ENCODE measurements at places on chromosomes 7 and 10.
A peak's percentile ranks its signal among the peaks of the same experiment; 100 is the strongest.

GRCh38 chr10:36759141-36759805 is 366.1 kb upstream of the ANKRD30A start:
- DNase-seq, result no peak

- no peak for DNase-seq
Measured at GRCh38 chr10:132132421-132132841, 54.3 kb upstream of the DPYSL4 start.

GRCh38 chr7:5001911-5002310 is 42.9 kb upstream of the MMD2 start:
- no peak for DNase-seq

- DNase-seq, result peak; percentile 63
Measured at GRCh38 chr7:47734287-47734948, 152.5 kb upstream of the TNS3 start.

GRCh38 chr7:131904760-131905327 is 348.4 kb upstream of the PODXL start:
- DNase-seq, result no peak

GRCh38 chr10:12699781-12700556 is 301.5 kb downstream of the CCDC3 start:
- no peak for DNase-seq

- no peak for DNase-seq
Measured at GRCh38 chr10:75406462-75407223, 5.1 kb upstream of the ZNF503 start.

GRCh38 chr10:122164815-122165483 is 106.1 kb upstream of the BTBD16 start:
- no peak for DNase-seq

GRCh38 chr10:8336629-8337331 is 282.3 kb downstream of the GATA3 start:
- DNase-seq, result no peak

- DNase-seq, result no peak
Measured at GRCh38 chr7:43735802-43736603, 6.7 kb upstream of the COA1 start.

DNA sequence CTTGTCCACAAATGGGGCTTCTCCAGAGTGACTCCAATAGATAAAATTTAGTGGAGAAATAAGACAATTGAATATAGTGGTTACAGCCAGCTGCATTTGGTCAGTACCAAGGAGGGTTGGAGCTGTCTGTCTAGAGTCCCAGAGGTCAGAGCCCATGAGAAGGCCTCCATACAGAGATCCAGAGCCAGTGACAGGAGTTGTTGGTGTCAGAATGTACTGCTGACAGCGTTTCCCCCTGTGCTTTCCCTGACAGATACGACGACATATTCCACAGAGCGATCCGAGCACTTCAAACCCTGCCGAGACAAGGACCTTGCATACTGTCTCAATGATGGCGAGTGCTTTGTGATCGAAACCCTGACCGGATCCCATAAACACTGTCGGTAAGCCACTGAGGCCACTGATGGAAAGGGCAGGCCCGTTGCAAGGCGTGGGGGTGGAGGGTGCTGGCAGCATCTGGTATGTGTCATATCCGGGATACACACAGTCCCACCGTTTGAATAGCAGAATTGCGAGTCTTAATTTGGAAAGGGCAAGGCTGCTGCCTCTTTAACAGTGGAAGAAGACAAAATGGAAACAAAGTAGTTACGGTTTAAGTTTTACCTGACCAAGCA is 483.6 kb downstream of the NRG3 start:
- DNase-seq, result no peak

DNA sequence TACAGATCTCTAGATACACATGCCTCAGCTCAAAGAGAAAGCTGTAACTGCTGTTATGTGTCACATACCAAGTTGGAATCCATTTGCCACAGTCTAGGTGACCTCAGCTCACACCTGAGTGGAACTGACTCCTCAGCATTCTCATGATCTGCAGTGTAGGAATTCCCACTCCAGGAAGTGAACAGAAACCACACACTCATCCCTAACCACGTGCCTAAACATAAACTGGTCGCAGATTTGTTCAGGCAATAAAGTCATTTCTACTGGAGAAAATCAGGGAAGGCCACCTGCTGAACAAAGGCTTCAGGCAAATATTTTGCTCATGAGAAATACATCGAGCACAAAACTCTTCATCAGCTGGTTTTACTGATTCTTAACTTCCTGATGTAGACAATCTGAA is 23.0 kb upstream of the ZMYND11 start:
- DNase-seq, result no peak

- no peak for DNase-seq
Measured at GRCh38 chr10:112168733-112169132, 14.8 kb downstream of the GPAM start.

DNA sequence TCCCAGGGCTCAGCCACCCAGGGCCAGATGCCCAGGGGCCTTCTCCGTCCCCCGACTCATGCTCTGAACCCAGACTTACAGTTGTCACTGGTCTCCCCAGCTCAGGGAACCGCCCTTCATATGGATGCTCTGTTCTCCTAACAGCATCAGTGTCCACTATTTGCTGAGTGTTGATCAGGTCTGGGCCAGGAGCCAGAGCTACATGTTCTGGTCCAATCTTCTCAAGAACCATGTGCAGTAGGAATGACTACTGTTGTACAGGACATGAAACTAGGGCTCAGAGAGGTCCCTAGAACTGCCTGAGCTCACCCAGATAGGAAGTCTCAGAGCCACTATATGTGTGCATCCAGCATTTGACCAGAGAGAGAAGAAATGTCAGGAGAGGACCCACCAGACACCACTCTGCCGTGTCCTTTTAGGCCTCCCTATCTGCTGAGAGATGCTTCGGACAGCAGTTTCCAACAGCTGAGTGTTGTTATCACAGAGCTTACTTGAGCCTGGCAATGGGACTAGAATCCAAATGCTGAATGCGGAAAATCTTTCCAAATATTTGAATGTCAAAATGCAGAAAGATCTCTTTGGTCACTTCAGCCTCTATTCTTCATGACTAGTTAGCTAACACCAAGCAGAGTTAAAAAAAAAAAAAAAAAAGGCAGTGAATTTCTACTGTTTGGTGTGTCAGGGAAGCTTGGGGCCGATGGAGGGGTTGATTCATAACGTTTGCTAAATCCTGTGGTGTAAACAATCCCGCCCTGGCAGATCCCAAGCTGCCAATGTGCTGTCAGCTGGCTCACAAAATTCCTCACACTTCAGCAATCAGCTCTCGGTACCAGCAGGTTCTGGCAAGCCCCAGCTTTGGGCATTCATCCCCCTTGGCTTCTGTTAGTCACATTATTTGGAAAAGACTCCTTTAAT is 246.1 kb downstream of the TNS3 start:
- DNase-seq, result no peak

GRCh38 chr7:21338728-21339164 is 89.1 kb upstream of the SP4 start:
- DNase-seq, result no peak

DNA sequence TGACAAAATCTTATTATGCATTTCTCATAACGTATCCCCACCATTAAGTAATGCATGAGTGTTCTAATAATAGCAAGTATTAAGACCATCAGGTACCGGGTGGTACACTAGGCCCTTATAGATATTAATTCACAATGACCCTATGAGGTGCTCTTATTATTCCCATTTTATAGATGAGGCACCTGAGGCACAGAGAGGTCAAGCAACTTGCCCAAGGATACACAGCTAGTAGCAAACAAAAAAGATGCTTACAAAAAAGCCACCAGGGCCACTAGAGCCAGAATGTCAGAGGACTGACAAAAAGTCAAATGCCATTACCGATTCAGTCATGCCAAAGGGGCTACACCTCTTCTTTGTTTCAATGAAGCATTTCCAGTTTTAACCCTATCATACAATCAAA is 5.9 kb downstream of the RSU1 start:
- DNase-seq, result no peak

DNA sequence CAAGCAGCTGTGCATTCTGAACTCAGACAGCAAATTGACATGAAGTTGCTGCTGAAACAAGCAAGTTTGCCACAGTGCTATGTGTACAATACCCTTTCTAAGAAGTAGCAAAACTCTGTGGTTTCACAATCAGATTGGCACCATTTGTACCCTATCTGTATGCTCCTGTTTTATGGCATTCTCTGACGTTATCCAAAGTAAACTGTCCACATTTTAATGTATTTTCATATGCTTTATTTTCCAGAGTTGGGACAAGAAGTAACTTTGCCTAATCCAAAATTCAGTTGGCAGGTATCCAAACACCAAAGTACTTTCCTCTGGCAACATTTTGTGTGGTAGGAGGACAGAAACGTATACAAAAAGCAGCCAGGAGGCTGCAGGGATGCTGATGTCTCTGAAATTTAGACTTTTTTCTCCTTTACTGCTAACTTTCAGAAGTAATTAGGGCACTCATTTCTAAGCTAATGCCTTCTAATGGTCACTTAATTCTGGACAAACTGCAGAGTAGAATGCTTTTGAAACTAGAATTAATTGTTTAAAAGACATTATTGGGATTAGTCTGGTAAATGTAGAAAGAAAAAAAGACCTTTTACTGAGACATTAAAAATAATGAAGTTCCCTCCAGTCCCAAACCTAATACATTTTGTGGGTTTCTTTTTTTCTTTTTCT is 414.7 kb upstream of the NRP1 start:
- DNase-seq, result no peak

GRCh38 chr7:155850001-155850436 is 37.8 kb upstream of the SHH start:
- DNase-seq, result no peak

- no peak for DNase-seq
Measured at GRCh38 chr10:5447056-5447455, 34.7 kb downstream of the NET1 start.

- no peak for DNase-seq
Measured at GRCh38 chr7:134916171-134916883, 70.0 kb upstream of the AGBL3 start.

DNA sequence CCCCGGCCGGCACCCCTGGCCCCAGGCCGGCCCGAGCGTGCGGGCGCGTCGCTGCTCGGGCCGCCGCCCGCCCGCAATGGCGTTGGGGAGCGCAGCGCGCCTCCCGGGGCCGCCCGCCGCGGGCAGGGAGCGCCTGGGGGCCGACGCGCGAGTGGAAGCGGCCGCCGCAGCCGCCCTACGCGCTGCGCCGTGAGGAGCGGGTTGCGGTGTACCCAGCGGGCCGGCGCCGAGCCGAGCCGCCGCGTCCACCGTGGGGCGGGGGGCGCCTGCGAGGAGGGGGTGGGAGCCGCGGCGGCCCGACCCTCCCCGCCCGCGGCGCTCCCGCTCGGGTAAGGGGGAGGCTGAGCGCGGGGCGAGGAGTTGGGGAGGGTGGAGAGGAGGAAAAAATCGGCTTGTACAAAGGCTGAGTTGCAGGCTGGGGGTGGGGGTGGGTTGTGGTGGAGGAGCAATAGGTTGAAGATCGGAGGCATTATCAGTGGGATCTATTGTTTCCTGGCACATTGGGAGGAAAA is 473 bp downstream of the PPP1R9A start:
- no peak for DNase-seq

- no peak for DNase-seq
Measured at GRCh38 chr10:100480002-100480401, 17.2 kb downstream of the WNT8B start.

DNA sequence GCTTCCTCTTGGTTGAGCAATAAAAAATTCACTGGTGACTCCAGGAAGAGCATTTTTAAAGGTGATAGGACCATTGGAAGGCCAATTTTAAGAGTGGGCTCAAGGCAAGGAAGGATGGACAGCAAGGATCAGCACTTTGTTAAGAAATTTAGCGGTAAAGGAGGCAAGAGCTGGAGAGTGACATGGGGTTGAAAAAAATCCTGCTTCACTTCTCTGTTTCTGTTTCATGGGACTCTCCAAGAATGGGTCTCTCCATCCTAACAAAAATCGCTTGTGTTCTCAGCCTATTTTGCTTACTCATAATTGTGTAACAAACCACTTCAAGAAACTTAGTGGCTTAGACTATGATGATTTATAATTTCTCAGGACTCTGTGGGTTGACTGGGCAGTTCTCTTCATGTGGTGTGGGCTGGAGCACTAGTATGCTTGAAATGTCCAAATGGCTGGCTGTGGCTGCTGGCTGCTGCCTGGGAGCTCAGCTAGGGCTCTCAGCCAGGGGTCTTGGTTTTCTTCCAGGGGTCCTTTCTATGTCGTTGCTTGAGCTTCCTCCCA is 59.8 kb upstream of the ZNRF2 start:
- DNase-seq, result no peak

- no peak for DNase-seq
Measured at GRCh38 chr7:147047696-147048095, 931.1 kb downstream of the CNTNAP2 start.

GRCh38 chr10:104267721-104268404 is 1.1 kb upstream of the GSTO2 start:
- DNase-seq, result peak; percentile 4

DNA sequence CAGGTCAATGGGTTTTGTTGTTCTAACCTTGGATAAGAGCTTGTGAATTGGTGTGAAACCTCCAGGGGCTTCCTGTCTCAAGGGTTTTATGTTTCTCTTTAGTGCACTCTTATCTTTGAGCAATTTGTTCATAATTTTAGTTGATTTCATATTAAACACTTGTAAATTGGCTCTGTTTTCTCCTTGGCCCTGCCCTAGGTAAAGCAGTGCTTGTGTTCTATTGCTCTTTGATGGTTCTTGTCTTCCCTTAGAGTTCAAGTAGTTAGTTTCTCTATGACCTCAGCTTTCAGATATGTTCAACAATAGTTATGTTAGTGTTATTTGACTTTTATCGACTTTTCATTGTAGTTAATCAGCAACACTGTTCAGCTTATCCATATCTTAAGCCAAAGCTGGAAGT is 566.4 kb upstream of the POT1 start:
- no peak for DNase-seq

DNA sequence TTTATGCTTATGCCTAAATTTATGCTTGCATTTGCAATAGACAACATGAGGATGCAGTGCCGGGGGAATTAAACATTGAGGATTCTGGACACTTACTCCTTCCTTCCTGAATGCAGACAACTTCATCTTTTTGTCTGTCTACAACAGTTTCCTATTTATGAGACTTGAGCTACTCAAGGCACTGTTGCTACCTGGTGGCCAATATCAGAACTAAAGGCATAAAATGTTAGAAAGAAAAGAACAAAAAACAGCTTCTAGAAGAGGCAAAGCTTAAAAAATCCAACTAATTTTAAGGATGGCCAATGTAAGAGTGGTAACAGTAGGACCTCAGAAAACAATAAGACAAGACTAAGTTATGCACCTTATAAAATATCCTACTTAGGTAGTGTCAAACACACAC is 144.5 kb upstream of the PTN start:
- no peak for DNase-seq

DNA sequence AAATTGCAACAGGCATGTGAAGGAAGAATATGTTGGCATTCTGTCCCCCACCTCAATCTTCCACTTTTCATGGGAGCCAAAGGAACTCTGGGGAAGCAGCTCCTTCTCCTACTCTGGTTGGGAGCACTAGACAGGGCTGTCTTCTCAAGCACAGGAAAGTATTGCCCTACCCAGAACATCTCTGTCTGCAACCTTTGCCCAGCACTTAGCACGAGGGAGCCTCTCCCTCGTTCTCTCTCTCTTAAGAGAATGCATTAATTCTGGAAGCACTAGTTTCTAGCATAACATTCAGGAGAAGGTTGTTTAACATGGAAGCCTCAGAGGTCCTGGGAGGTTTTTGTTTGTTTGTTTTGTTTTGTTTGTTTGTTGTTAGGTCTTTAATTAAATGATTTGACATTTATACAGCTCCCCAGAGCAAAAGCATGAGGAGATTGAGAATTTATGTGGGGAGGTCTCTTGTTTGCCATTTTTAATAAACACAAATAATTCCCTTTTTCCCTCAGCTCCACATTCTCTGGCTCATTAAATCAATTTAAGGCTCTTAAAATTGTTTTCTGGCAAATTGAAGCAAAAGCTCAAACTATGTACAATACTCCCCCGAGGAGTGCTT is 240.6 kb downstream of the TRIL start:
- no peak for DNase-seq

Data from OCI-LY7 (cell line).